Right kidney (tissue), 9 donors: ENCODE measurements at places on chromosomes 11 and 22.
A peak's percentile ranks its signal among the peaks of the same experiment; 100 is the strongest.

- DNase-seq: peak; percentile 12
Measured at GRCh38 chr11:10497371-10498021, 42.4 kb downstream of the AMPD3 start.

- DNase-seq: no peak
Measured at GRCh38 chr11:105705786-105706530, 96.1 kb downstream of the GRIA4 start.

GRCh38 chr11:116224154-116224888 lies 548.5 kb downstream of the BUD13 start:
- DNase-seq: no peak

DNA sequence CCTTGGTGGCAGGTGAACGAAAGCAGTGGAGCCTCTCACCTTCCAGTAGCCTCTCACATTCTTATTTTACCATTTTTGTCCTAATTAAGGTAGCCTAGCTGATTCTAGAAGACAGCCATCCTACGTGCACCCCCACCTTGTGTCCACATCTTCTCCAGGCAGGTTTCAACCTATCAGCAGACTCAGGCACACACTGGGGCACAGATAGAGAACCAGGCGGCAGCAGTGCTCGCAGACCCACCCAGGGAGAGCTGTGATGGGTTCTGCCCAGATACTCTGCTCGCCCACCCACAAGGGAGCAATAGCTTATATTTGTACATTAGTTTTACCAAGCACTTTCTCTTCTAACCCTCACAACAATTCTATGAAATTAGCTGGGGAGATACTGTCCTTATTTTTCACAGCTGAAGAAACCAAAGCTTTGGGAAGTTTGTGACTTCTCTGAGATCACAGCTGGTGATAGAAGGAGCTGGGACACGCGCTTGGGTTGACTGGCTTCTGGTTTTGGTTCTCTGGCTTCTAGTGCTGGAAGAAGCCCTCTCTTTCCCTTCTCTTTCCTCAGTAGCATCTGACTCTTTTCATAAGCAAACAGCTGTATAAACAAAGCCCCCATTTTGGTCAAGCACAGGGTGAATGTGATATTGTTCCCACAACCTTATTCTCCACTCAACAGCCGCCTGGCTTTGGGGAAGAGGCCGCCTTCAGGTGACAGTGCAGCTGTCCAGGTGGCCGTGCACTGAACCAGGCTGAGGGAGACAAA lies 36.9 kb downstream of the PPP2R1B start:
- DNase-seq: peak; percentile 41

- DNase-seq: no peak
Measured at GRCh38 chr11:94025690-94026394, 4.7 kb downstream of the HEPHL1 start.

- DNase-seq: no peak
Measured at GRCh38 chr11:62338218-62338617, 970 bp downstream of the ASRGL1 start.
